ENCODE measurements at places on chromosomes 12 and 14.

- DNase-seq: no peak
Observed at GRCh38 chr14:50045039-50045711, 71.2 kb downstream of the VCPKMT start.

DNA sequence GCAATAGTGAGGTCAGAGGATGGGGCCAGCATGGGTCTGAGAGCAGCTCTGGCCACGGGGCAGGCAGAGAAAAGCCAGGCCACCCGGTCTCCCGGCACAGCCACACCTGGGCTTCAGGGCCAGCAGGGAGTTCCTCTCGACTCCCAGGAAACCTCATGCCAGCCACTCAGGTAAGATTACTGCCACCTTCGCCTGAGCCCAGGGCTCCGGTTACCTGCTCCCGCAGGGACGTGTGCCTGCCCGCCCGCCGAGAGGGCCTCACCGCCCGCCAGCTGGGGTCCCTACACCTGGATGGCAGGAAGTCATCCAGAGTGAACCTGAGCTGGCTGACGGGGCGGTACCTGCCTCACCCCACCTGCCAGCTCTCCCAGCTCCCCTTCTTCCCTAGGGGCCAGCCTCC lies 7.3 kb downstream of the JAG2 start:
- no peak for DNase-seq

GRCh38 chr14:88463318-88463717 lies 77.9 kb downstream of the SPATA7 start:
- no peak for DNase-seq

DNA sequence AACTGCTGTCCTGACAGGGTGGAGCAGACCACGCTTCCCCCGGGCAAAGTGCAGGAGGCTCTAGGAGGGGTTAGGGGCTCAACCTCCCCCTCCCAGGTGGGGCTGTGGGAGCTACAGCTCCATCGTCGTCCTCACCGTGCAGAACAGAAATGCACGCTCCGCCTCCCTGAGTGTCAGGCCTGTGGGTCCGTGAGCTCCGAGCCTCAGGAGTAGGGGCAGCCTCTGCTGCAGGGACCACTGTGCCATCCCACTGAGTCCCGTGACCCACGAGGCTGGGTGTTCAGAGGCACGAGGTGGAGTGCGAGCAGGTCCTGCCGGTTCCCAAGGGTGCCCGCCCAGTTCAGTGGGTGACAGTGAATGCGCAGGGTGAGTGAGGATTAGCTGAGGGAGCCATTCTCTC lies 48.6 kb downstream of the CACNA1C start:
- DNase-seq: no peak

DNA sequence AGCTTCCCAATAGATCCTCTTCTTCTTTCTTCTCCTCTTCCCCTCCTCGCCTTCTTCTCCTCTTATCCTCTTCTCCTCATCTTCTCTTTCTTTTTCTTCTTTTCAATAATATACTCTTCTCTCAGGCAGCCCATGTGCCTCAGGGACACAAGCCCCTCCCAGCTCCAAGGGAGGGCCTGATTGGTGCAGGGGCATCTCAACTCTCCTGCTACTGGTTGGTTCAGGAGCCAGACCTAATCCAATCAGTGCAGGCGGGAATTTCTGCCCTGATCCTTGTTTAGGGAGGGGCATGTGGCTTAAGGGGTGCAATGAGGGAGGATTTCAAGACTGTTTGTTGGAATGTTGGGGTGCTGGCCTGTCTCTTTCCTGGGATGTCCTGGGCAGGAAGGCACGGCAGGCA lies 9.0 kb downstream of the SERPINA12 start:
- DNase-seq: no peak

DNA sequence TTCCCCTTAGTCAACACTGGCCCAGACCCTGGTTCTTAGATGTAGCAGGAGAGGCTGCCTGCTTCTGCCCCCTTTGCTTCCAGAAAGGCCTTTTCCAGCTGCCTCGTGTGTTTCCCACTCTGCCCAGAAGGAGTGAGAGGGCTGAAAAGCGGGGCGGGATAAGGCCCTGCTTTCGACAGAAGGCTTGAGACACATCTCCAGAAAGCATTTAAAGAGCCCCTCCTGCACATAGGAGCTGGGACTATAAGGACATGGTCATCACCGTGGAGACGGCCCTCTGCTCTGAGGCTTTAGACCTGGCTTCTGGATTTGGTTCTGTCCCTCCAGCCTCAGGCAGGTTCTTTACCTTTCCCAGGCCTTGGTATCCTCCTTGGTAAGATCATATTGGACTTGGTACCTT lies 11.9 kb downstream of the CALM1 start:
- DNase-seq: no peak

DNA sequence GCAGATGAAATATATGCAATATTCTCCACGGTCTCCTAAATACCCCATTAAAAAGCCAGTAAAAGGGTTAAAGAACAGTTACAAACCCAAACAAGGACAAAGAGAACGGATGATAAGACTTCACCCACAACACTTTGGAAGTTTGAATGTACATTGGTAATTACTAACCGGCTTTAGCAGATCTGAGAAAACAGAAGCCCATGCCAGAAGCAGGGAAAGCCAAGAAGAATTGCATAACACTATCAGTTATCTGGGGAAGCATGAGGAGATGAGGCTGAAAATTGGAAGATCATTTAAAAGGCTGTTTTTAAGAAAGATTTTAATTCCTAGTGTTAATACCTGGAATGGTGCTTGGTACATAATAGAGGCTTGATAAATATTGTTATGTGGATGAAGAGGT lies 55.6 kb upstream of the MYBPC1 start:
- DNase-seq: no peak

- peak; percentile 81 for DNase-seq
Observed at GRCh38 chr12:4562034-4562657, at the start of gene DYRK4. DYRK4 (plus strand) TSS chr12:4562208; CDS start chr12:4562246, 38 bp downstream.

DNA sequence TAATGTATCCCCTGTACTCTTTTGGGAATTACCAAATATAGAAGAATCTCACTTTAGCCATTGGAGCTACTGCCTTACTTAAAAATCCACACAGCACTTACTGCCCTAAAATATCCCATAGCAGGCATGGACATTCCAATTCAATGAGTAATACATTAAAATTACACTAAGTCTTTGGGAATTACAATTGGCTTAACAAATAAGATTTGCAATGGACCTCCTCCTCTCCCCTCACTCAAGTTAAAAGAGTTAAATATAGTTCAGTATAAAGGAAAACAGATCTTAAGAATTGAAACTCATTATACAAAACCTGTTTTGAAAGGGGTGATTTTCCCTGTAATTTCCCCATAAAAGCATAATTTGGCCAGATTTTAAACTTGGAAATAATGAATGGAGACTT lies 477.1 kb downstream of the SLC16A7 start:
- no peak for DNase-seq

DNA sequence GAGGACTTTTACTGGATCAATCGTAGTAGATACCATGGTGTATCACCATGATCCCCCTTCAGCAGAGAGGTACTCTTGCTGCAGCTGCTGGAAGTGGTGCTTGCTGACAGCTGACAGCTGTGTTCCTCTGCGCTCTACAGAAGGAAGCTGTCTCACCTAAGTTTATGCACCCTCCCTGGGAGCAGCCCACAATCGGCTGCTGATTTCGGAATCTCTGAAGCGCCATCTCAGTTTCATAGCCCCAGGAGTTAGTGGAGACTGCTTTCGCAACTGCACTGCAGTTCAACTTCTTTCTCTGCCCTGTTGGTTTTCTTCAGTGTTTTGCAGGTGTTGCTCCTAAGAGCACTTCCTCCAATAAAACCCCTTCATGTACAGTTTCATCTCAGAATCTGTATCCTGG lies 237.9 kb downstream of the PAWR start:
- no peak for DNase-seq

DNA sequence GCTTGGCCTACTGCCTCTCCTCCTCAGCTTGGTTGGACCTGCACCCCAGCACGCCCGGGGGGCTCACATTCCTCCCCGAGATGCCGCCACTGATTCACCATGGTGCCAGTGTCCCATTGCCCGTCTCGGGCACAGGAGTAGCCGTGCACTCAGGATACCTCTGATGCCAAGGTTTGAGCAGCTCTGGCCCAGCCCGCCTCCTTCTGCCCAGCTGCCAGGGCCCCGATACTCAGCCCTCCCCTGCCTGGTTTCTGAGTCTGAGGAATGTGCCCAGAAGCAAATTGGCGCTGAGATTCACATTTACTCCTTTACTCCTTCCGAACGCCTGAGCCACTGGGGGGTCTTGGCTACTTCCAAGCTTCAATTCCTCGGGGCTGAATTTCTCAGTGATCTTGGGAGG lies 63.5 kb downstream of the NINJ2 start:
- no peak for DNase-seq

- DNase-seq: no peak
Observed at GRCh38 chr14:73759183-73759713, 45.1 kb upstream of the PNMA1 start.

- DNase-seq: no peak
Observed at GRCh38 chr12:32502693-32503502, 103.5 kb downstream of the FGD4 start.

DNA sequence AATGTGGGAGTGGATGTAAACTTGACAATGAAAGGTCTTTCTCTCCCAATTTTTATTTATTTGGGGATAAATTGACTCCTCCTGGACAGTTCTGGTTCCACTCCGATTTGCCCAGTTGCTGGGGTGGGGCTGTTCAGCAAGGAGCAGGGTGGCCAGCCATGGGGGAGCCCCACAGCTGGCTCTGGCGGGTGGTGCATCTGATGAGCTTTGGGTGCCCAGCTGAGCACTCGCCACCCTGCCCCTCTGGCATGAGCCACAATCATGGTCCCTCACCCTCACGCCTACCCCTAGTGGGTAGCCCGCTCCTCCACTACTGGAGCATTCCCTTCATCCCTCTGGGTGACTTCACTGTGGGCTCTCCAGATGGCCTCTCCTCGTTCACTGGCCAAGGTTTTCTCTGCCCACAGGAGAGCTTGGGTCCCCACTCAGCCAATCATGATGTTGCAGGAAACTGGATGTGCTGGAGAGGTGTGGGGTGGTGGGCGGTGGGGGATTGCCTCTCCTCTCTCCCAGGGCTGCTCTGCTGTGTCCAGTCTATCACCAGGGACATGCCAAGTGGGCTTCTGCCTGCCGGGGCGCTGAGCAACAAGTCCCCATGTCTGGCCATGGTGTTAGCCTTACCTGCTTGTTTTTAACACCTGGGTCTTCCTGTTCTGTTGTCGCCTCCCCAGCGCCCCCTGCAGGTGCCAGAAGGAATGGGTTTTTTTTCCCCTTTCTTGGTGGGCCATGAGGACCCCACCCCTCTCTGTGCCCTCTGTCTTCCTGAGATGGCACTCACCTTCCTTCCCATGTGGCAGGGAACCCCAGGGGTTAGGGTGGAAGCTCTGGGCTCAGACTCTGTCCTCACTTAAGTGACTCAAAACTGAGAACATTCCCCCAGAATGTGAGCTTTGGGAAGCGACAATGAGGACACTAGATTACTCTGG lies 3.4 kb downstream of the CYP46A1 start:
- DNase-seq: no peak

- no peak for DNase-seq
Observed at GRCh38 chr12:6362403-6362802, 13.0 kb downstream of the SCNN1A start.

DNA sequence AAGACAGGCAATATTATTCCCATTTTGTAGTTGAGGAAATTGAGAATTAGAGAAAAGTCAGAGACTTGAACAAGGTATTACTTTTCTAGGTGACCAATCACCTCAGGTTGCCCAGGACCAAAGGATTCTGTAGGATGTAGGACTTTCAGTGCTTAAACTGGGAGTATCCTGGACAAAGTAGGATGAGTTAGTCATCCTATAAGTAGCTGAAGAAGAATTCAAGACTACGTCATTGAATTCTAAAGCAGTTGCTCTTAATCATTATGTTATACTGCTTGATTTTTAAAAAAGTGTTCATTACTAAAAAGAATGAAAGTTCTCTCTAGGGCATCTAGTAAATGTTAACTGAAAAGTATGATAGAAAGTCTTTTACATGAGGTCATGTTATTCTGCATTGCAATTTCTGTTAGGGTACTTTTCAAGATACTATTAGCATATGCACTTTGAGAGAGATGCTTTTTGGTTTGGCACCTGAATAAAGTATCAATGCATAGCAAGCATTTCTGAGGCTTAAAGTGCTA lies 101.7 kb downstream of the RTN1 start:
- DNase-seq: no peak

DNA sequence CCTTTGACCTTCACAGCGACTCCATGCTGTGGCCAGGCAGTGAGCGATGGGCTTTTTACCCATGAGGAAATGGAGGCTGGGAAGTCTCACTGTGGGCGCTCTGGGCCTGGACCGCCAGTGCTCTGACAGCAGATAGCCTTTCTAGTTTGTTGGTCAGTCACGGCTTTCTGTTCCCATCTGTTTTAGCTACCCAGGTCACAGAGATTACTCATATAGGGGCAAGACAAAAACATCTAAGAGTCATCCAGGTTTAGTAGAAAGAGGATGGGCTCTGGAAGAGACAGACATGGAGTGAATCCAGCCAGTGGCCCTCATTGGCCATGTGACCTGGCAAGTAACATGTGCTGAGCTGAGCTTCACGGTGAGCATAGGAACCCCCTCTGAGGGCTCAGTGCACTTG lies 68.6 kb downstream of the MARK3 start:
- DNase-seq: no peak

DNA sequence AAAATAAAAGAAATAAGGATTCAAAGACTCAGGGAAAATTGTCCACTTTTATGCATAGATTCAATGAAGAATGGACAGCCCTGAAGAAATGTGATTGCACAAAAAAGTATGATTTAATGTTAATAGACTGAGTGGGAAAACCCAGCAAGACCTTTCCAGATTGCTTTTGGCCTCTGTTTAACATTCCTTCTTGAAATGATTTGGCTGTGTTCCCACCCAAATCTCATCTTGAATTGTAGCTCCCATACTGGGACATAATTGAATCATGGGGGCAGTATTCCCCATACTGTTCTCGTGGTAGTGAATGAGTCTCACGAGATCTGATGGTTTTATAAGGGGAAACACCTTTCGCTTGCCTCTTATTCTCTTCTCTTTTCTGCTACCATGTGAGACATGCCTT lies 1316.9 kb upstream of the SEL1L start:
- no peak for DNase-seq

DNA sequence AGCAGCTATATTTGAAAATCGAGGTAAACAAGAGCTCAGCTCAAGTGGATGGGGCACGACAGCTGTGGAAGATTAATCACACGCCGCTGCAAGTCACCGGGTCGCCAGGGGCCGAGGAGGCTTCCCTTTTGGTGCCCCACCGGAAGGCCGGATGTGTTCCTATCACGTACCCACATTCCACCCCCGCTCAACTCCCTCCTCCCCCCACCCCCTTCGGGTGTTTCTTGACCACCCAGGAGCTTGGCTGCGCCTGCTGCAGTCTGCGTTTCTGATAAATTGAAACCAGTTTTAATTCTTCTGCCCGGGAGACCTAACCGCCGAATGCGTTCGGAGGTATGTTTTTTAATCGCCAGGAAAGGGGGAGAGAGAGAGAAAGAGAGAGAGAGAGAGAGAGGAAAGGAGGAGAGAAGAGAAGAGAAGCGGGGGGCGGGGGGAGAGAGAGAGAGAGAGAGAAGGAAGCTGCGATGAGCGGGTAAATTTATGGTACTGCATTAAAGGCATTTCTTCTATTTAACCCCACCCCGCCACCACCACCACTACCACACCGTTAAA lies 1.8 kb downstream of the SLC8A3 start:
- peak; percentile 28 for DNase-seq

DNA sequence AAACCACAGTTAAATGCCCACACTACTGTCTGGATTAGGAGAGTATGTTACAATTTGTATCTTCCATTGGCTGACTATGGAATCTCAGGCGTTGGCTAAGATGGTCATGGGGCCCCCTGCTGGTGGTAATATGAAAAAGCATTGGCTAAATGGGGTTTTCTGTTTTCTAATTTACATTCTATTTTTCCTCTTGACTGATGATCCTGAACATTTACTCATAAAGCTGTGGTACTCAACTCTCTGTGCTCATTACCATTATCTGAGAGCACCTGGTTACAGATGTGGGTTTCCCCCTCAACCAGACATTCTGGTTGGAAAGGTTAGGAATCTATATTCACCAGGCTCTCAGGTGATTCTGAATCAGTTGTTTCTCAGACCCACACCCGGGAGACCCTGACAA lies 64.8 kb downstream of the WSCD2 start:
- DNase-seq: no peak
